Stimulated activated CD4-positive, alpha-beta T cell treated with anti-CD3 and anti-CD28 coated beads, Interleukin-15, amount 100 ng/mL, for 24 hours (primary cell): ENCODE measurements at places on chromosomes 1 and 21.

GRCh38 chr1:175070818-175071217 is 3.2 kb downstream of the TNN start:
- no peak for DNase-seq

DNA sequence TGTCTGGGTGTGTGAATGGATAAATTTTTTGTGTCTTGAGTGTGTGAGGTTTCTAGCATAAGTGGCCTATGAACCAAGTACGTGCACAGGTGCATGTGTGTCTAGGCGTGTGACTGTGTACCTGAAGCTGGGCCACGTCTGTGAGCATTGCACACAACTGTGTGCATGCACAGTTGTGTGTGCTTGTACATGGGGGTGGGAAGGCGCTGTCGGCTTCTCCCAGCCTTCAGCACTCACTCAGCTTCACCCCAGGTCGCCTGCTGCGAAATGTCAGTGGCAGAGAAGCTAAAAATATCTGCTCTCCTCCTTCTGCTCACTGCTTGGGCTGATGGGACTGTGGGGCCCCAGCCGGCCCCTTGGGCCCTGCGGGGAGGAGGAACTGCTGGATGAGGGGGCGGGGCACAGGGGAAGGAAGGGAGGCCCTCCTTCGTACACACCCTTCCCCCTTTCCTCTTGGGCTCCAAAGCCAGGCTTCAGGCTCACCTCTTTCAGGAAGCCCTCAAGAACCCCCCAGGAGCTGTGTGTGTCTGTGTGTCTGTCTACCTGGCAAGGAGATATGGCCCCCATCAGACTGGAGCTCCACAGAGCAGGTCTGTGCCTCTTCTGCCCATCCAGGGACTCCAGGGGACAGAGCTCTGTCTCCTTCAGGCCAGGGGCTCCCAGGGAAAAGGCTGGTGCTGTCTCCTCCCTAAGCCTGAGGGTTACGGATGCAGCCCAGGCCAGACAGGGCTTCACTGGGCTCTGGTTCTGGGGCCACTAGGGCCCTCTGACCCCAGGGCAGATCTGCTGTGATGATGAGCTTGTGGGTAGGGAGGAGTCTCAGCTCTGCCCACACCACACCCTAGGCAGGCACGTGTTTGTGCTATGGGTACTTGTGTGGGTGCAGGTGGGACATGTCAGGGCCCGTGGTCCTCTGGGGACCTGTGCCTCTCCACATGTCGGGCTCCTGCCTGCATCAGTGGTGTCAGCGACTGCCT is 35.6 kb upstream of the WASF2 start:
- DNase-seq = peak; percentile 84

DNA sequence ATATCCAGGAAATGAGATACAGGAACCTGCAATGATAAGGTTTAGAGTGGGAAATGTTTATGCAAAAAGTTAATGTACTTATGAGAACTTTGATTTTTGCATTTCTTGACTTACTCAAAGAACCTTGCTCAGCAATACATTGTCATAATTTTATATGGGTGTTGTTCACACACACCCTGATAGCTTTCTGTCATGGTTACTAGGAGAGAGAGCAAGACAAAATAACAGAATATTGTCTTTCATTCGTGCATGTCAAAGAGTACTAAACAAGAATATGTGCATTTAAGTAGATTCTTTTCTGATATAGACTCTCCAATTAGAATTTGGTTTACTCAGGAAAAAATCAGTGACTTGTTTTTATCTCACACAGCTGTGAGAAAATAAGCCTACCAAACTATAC is 27.5 kb upstream of the KCNA3 start:
- no peak for DNase-seq

DNA sequence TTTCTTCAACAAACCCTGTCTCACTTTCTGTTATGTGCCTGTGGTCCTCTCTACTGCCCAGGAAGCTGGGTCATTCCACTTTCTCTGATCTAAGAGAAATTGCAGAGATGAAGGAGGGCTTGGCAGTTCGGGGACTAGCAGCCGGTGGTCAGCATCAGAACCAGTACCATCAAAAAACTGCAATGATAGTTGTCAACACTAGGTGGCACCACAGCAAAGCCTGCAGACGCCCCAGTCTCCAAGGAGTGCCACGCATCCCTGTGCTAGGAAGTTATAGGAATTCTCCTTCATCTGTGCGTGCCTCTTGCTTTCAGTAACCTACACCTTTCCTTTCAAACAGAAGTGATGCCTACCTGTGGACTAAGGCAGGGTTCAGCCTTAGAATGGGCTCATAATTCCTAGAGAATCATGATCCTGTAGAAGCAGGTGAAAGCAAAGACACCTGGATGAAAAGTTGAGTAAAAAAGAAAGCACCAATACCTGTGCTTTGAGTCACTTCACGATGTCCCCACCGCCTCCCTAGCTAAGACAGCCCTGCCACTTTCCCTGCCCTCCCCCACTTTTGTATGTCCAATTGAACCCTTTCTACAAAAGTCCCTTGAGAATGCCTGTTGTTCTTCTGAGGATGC is 129.2 kb downstream of the ADAMTS1 start:
- peak; percentile 32 for DNase-seq
